ENCODE measurements at places on chromosomes 1 and 21.
A peak's percentile ranks its signal among the peaks of the same experiment; 100 is the strongest.

GRCh38 chr1:36805979-36806640 is 228.2 kb downstream of the GRIK3 start:
- DNase-seq: no peak

DNA sequence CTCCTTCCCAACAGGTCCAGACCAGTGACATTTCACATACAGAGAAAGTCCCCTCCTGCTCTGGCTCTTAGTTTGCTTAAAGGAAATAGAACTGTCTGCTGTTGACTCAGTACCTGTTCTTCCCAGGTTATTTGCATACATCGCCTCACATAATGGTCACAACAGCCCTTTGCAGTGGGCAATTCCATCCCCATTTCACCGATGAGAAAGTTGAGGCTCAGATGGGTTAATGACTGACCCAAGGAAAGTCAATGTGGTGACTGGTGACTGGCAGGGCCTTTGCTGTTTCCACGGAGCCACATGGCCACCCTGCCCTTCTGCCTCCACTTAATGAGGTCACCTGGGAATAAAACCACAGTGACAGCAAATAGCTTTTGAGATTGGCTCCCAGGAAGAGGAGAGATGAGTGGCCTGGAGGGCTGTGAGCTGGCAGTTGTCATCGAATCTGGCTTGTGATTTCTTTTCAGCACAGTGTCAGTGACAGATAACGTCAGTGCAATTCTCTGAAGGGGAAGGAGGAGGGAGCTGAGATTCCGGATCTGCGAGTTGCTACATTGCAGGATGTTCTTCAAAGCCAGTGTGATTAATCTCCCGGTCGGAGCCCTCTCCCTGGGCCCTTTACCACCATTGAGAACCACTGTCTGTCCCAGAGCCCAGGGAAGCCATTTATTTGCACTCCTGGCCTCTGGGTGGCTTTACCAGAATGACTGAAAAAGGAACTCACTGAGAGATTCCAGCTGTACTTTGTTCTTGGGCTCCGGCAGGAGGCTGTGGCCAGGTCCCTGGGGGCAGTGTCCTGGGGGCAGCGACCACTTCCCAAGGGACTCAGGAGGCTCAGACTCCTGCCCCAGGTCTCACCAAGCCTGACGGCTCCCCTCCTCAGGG is 117.2 kb downstream of the CNIH3 start:
- peak; percentile 18 for DNase-seq

- DNase-seq: no peak
These were observed 33.8 kb upstream of the NFASC start for GRCh38 chr1:204836856-204837255.

- peak; percentile 69 for DNase-seq
These were observed 629 bp downstream of the PGD start for GRCh38 chr1:10399444-10399941.

- DNase-seq: no peak
These were observed 9.5 kb upstream of the PRAMEF12 start for GRCh38 chr1:12764016-12764415.

GRCh38 chr1:14873677-14874076 is 275.2 kb downstream of the KAZN start:
- DNase-seq: no peak

Measured in brain (organoid and tissue), 16 donors.